ENCODE measurements at places on chromosomes 1 and 21.

- DNase-seq = no peak
Observed at GRCh38 chr1:6657138-6657537, 32.5 kb downstream of the THAP3 start.

DNA sequence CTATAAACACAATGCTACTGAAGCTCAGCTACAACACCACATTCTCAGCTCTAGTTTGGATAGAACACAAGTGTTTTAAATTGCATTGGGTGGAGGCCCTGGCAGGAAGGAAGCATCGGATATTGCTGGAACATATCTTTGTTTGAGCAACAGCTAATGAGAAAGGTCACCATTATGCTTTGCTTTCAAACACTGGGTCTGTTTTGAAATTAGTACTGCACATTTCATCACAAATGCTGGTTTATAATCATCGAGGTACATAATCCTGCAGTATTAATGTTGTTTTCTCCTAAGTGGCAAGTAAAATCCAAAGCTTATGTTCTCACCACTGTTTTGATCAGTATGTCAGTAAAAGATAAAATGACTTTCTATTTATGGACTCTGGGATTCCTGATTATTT is 61.5 kb upstream of the ARHGAP29 start:
- DNase-seq = no peak

GRCh38 chr1:183553331-183553730 is 36.9 kb downstream of the NCF2 start:
- DNase-seq = no peak

DNA sequence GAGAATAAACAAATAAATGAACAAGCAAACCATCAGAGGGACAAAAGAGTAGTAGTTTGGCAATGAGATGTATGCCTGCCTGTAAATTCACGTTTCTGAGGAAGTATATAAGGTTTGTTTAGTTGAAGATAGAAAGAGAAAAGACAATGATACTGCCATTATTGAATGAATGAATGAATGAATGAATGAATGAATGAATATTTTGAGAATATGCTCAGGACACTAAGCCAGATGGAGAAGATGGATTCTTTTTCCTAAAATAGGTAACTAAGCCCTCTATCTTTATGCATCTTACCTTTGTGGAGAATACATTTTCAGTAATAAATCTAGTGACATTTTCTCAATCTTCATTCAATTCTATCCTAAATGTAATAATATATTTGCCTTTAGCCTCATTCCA is 49.4 kb downstream of the SLC35A3 start:
- DNase-seq = no peak

DNA sequence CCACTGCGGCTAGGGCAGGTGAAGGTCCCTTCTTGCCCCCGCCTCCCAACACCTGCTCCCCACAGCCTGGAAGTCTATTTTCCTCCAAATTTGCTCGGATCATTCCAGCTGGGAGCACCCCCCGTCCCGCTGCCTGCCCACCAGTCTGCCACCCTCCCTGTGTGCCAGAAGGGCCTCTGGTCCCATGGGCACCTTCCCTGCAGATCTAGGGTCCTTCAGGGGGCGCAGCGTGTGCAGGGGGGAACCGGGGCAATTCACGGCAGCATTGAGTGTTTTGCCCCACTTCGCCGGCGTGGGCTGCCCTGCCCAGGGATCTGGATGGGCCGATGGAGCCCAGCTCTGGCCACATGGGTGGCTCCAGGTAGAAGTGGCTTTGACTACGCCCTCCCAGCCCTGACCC is 26.3 kb upstream of the PEX10 start:
- no peak for DNase-seq
